ENCODE measurements at places on chromosomes 12 and 14. TPM values are rescaled to one million over a fixed set of nuclear protein-coding genes. Genes with fewer than 3 reads are reported as not detected.

DNA sequence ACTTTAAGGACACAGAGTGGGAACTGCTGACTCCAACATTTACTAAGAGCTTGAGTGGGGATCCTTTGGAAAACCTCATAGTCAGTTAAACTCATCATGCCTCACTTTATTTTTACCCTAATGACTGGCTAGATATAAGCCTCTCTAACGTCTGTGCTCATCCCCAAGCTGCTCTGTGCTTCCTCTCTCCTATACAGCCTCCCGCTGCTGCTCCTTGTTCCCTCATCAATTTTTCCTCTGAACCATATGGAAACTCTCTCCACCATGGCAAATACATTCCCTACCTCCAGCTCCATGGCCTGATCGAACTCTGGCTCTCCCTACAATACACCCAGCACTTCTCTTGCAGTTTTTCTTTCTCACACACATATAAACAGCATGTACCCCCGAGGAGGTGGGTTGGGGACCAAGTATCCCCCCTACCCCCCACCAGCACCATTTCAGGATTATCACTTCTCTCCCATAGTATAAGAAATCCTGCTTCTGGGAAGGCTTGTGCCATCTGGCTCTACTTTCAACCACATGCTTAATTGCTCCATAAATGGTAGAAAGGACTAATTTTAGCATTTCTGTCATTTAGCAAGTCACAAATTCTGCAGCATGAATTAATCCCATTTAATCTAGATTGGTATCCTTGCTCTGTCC lies 39.2 kb upstream of the DYRK2 start:
- no peak for DNase-seq
- H3K4me3 ChIP-seq = no peak overlapping the region
- no peaks in the 10 kb centered on the region for H3K4me1 ChIP-seq

DNA sequence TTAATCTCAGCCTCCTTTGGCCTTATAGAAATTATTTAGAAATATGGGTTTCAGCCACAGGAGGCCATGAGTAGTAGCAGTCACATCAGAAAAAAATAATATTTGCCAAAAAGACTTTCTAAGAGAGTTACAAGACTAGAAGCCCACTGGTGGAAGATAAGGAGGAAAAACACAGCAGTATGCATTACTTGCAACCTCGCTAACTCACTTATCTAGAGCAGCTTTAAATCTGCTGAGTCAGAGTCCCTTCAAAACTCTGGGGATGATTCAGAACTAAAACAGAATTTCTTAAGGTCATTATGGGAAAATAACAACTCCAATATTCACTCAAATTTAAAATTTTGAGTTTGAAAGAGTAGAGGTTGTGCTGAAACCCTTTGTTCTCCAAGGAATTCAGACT lies 6.2 kb downstream of the OR4K17 start:
- H3K27ac ChIP-seq = no peak overlapping the region
- no peaks in the 10 kb centered on the region for H3K27me3 ChIP-seq
- DNase-seq = no peak
- H3K36me3 ChIP-seq = no peaks in the 10 kb centered on the region

The CCDC177 gene
- not detected for total RNA-seq

The OSGEP gene
- total RNA-seq = 68.6 TPM

GRCh38 chr12:110373025-110373424 lies 30.5 kb downstream of the ANAPC7 start:
- peaks cover 11% of the 10 kb centered on the region for H3K4me1 ChIP-seq
- H3K36me3 ChIP-seq = peaks cover 57% of the 10 kb centered on the region
- DNase-seq = no peak
- H3K27ac ChIP-seq = no peak overlapping the region
- H3K4me3 ChIP-seq = no peak overlapping the region

DNA sequence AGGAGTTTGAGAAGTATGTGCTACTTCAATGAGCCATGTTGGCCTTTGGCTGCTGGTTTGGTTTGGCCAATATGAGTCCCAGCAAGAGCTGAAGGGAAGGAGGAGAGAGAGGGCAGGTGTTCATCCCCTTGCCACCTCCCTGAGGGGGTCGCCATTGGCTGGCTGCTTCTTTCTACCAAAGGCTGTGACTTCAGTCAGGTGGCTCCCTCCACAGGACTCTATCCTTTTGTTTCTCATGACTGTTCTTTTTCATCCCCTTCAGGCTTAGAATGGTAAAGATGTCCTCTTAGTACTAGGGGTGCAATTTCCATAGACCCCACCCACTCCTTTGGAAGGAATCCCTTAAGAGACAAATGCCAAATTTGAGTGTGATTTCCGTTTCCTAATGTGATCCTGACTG lies 31.2 kb upstream of the OTOGL start:
- H3K27me3 ChIP-seq = no peaks in the 10 kb centered on the region
- no peaks in the 10 kb centered on the region for H3K36me3 ChIP-seq
- no peak for DNase-seq
- H3K27ac ChIP-seq = no peak overlapping the region
- H3K4me3 ChIP-seq = no peak overlapping the region

GRCh38 chr12:2640709-2641108 lies 154.1 kb upstream of the FKBP4 start:
- no peaks in the 10 kb centered on the region for H3K36me3 ChIP-seq
- H3K27ac ChIP-seq = peak overlapping the region; percentile 74
- H3K4me3 ChIP-seq = no peak overlapping the region
- DNase-seq = peak; percentile 59

- no peak for DNase-seq
- no peaks in the 10 kb centered on the region for H3K36me3 ChIP-seq
- H3K4me1 ChIP-seq = peaks cover 5% of the 10 kb centered on the region
- peak overlapping the region; percentile 79 for H3K27ac ChIP-seq
- no peaks in the 10 kb centered on the region for H3K27me3 ChIP-seq
- no peak overlapping the region for H3K4me3 ChIP-seq
Observed at GRCh38 chr14:90805662-90806540, 10.3 kb downstream of the TTC7B start.

DNA sequence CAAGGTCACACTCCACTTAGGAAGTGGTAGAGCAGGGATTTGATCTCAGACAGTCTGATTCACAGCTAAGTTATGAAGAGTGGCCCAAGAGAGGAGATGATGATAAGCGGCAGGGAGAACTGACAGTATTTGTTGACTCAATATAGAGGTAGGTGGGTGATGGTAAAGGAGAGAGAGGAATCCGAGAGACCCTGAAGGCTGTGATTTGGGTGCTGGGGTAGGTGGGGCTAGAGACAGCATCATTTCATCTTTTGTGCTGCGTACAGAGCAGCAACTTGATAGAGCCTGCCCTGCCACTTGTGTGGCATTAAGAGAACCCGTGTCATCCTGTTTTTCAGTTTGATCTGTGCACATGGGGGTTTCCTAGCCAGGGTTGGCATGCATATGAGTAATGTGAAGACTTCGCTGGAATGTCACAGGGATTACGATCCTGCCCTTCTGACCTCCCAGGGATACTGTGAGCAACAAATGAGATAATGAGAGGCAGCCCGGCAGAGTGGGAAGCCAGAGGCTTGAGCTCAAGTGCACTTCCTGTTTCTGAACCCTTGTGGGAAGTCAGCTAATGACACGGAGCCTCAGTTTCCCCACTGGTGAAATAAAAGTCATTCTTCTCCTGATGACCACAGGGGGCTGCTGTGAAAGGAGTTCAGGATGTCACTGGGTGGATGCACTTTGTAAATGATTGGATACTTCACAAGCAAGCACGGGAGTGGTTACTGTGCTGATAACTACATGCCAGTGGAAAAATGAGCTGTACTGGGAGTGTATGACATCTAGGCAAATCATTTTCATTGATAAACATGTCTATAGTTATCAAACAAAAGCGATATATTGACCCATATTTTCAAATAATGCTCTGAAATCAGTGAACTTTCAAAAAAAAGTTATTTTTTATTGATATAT lies 59.5 kb upstream of the IGF1 start:
- no peak for DNase-seq
- H3K4me3 ChIP-seq = no peak overlapping the region
- no peaks in the 10 kb centered on the region for H3K4me1 ChIP-seq
- no peak overlapping the region for H3K27ac ChIP-seq
- no peaks in the 10 kb centered on the region for H3K27me3 ChIP-seq
- no peaks in the 10 kb centered on the region for H3K36me3 ChIP-seq

DNA sequence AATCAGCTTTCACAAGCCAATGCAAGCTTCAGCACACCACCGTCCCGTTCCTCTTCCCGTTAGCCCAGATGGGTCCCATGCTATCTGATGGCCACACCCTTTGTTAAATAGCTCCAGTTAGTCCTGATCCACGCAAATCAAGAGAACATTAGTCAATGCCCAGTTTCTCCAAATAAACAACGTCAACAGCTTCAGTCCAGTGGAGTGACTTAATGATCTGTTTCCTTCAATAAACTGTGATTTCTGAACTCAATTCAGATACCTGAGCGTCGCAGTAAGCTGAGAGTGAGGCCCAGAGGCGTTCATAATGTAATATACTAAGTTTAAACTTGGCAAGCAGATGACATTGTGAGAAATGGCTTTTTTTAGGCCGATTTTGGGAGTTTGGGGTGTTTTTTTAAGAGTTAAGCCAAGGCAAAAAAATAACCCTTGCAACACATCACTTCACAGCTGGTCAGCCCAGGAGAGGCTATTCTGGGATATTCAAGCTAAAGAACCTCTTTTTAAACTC lies 112.3 kb downstream of the ZFP36L1 start:
- no peaks in the 10 kb centered on the region for H3K27me3 ChIP-seq
- no peak overlapping the region for H3K4me3 ChIP-seq
- peak overlapping the region; percentile 91 for H3K27ac ChIP-seq
- peaks cover 51% of the 10 kb centered on the region for H3K4me1 ChIP-seq

GRCh38 chr14:65794674-65795279 lies 382.2 kb downstream of the FUT8 start:
- H3K36me3 ChIP-seq = no peaks in the 10 kb centered on the region
- H3K27me3 ChIP-seq = no peaks in the 10 kb centered on the region
- no peak for DNase-seq
- no peak overlapping the region for H3K27ac ChIP-seq

The TSHR gene
- not detected for total RNA-seq

GRCh38 chr14:24708684-24709083 lies 74.7 kb upstream of the GZMB start:
- H3K4me3 ChIP-seq = no peak overlapping the region
- no peak overlapping the region for H3K27ac ChIP-seq
- no peak for DNase-seq
- no peaks in the 10 kb centered on the region for H3K36me3 ChIP-seq
- peaks cover 5% of the 10 kb centered on the region for H3K4me1 ChIP-seq

DNA sequence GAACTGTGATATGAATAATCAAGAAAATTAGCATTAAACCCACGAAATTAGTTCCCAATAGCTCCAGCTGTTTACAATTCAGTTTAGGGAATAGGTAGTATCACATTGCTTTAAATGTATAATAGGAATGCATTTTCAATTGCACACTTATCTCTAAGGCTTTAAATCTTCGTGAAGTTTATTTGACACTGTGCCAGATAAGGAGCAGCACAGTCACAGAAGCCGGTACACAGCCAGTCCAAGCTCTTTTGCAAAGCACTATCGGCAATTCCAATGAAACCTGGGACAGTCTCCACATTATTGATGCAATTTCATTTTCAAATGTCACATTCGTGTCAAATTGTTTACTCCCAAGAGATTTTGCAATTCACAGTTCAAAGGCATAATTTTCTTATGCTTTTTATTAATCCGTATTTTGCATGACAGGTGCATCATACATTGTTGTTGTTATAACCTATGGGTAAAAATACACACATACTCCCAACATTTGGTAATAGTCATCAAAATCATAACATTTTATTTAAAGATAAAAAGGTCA lies 602.8 kb downstream of the RPS29 start:
- no peaks in the 10 kb centered on the region for H3K27me3 ChIP-seq
- H3K27ac ChIP-seq = no peak overlapping the region
- H3K4me3 ChIP-seq = no peak overlapping the region
- DNase-seq = no peak
- no peaks in the 10 kb centered on the region for H3K36me3 ChIP-seq

The RARG gene
- total RNA-seq = 18.5 TPM

GRCh38 chr12:12506496-12506890 lies 56.2 kb downstream of the DUSP16 start:
- H3K4me1 ChIP-seq = peaks cover 5% of the 10 kb centered on the region
- no peak overlapping the region for H3K4me3 ChIP-seq
- no peak for DNase-seq
- no peaks in the 10 kb centered on the region for H3K36me3 ChIP-seq
- peak overlapping the region; percentile 68 for H3K27ac ChIP-seq

DNA sequence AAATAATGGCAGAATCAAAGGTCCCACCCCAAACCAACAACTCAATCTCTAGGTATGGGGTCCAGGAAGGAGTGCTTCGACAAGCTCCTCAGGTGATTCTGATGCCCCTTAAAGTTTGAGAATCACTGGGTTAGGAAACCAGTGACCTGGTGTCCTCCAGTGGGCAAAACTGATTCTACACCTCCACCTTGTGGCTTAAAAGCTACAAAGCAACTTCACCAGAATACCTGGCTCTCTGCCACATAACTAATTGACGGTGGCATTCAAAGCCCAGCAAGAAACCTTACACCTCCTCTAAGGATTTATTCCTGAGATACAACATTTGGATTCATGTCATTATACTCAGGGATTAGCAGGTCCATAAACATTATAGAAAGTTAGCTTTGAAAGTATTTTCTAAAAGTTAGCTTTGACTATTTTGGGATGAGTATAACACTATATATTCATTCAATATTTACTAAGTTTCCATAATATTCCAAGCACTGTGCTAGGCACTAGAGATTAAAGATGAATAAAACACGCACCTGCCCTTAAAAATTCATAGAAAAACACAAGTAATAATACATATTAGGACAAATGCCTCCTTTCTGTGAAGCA lies 45.4 kb downstream of the DCAF5 start:
- no peak for DNase-seq
- no peaks in the 10 kb centered on the region for H3K27me3 ChIP-seq
- H3K4me3 ChIP-seq = no peak overlapping the region

The CRY1 gene
- 25.4 TPM for total RNA-seq

DNA sequence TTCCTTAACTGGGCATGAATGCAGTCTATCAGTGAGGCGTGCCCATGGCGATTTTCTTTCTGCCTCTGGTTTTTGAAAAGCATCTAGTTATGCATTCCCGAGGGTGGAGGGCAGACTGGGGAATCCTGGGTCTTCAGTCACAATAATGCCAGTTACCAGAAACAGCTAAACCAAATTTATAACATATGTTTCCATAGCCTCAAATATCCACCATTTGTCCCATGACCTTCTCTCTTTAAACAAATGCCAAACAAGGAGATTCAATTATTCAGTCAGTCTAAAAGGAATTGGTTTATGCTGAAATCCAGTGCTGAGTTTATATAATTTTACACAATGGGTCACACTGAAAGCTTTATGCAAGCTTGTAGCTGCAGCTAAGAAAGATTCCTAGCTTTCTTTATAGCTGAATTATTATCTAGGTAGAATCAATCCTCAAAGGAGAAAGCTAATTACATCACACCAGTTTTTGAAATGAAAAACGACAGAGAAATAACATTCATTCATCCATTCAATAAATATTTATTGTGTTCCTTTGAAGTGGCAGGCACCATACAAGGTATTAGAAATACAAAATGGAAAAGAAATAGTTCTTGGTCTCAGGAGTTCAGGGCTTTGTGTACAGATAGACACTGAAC lies 131.3 kb upstream of the RAP1B start:
- no peak overlapping the region for H3K27ac ChIP-seq
- no peak overlapping the region for H3K4me3 ChIP-seq
- DNase-seq = no peak
- H3K4me1 ChIP-seq = peaks cover 20% of the 10 kb centered on the region
- no peaks in the 10 kb centered on the region for H3K27me3 ChIP-seq
- no peaks in the 10 kb centered on the region for H3K36me3 ChIP-seq

The IL25 gene
- total RNA-seq = not detected

Data from spleen (tissue), 13 donors.